ENCODE measurements at places on chromosomes 4 and X. TPM values are rescaled to one million over a fixed set of nuclear protein-coding genes. Genes with fewer than 3 reads are reported as not detected.

Gene SLC10A3
- 42.1 TPM for total RNA-seq

Gene F8A3
- 7.1 TPM for total RNA-seq

Gene CSN1S1
- not detected for total RNA-seq

Gene CFAP97
- total RNA-seq: 25.9 TPM

Gene TRIM61
- 1.1 TPM for total RNA-seq

Gene CXorf51B
- not detected for total RNA-seq

DNA sequence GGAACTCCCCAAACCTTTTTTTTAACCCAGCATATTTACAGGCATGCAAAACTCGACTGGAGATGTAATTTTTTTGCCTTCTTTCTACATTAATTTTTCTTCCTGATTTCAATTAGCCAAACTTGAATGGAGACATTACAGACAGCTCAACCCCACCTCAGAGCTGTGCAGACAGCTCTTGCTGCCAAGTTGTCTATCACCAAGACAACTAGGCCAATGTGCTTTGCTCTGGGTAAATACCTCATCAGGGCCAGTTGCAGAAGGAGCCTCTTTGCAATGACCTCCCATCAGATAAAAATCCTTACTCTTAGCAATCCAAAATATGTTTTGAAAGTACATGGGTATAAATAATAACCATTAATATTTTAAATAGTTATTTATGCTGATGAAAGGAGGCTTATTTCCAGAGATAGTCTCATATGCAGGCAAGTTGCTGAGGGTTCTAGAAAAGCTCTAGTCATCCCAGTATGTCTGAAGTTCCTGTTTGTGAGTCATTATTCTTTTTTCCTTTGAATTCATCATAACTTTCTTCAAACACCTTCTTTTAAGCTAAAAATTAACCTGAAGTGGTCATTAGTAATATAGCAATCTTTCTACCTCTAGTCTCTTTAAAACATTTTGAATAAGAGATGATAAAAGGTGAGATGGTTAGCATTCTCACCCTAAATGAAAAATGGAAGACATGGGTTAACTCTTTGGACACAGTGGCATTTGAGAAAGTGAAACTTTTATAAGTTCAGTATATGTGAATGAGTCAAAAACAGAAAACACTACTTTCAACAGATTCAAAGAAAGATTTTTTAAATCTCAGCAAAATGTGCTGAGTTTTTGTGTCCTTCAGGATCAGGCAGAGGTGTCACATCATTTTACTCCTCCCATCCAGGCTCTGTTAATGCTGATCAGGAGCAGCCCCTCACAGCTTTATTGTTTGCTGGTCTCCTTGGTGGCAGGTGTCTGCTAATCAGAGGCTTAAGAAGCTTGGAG is 475.5 kb upstream of the FGF16 start:
- no peak for DNase-seq

GRCh38 chr4:108072300-108072699 is 82.6 kb downstream of the HADH start:
- peak; percentile 87 for DNase-seq

- DNase-seq: no peak
Measured at GRCh38 chrX:47574547-47575301, 7.5 kb upstream of the TIMP1 start.

DNA sequence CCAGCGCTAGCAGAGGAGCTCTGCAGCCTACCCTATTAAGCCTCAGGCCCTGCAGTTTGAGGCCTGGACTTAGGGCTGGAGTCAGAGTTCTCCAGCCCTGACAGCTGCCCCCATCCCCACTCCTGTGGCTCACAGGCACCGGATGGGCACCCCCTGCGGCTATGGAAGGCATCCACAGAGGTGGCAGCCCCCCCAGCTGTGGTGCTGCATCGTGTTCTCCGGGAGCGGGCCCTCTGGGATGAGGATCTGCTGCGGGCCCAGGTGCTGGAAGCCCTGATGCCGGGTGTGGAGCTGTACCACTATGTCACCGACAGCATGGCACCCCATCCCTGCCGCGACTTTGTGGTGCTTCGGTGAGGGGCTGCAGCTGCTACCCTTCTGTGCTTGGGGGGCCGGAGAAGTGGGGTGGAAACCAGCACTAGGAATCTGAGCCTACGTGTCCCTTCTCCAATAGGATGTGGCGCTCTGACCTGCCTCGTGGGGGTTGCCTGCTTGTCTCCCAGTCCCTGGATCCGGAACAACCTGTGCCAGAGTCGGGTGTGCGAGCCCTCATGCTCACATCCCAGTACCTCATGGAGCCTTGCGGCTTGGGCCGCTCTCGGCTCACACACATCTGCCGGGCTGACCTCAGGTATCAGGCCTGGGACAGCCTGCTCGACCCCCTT is 76.2 kb downstream of the STARD8 start:
- DNase-seq: no peak

GRCh38 chrX:129654652-129655546 is at the start of gene APLN:
TSS of gene APLN (minus strand) at chrX:129654956. CDS start at chrX:129654630, 326 bp downstream.
- DNase-seq: no peak

GRCh38 chr4:80360084-80360483 is 24.6 kb downstream of the CFAP299 start:
- no peak for DNase-seq

DNA sequence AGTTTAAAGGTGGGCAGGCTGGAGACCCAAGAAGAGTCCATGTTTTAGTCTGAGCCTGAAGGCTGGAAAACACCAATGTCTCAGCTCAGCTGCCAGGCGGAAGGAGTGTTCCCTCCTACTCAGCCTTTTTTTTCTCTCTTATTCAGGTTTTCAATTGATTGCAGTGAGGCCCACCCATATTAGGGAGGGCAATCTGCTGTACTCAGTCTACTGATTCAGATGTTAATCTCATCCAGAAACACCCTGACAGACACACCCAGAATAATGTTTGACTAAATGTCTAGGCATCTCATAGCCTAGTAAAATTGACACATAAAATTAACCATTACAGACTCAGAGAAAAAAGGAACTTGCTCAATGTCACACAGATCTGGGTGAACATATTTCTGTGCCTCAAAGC is 347.1 kb downstream of the GBA3 start:
- DNase-seq: no peak

- no peak for DNase-seq
Measured at GRCh38 chr4:140719022-140719421, 37.2 kb downstream of the TBC1D9 start.

DNA sequence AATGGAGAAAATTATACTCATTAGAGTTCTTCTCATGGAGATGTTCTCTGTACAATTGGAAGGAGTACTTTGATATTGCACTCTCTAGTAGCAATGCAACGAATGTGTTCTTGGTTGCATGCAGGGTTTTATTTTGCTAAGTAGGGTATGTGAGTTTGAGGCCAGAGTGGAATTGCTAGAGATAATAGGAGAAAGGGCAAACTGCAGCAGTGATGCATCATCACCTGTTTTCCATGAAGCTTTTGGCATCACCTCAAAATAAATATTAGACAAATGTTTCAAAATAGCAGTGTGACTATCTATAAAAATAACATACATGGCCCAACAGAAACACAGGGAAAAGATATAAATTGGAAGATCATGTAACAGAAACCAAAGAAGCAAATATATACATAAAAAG is 93.3 kb downstream of the TIGD2 start:
- DNase-seq: no peak

DNA sequence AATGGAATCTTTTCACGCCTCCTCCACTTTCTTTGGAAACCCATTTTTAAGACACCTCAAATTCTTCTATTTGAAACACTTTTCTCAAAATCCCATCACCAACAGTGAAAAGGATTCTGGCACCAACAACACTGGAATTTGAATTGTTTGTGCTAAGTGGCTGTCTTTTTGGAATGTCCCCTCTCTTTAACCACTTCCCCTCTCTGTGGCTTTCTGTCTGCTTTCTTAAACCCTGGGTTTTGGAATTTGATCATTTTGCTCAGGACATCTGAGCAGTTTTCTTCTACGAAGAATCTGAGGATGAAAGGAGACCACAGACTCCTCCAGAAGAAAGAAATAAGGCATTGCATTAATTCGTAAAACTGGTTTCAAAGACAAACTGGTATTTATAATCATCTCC is 89.0 kb downstream of the MXRA5 start:
- no peak for DNase-seq

DNA sequence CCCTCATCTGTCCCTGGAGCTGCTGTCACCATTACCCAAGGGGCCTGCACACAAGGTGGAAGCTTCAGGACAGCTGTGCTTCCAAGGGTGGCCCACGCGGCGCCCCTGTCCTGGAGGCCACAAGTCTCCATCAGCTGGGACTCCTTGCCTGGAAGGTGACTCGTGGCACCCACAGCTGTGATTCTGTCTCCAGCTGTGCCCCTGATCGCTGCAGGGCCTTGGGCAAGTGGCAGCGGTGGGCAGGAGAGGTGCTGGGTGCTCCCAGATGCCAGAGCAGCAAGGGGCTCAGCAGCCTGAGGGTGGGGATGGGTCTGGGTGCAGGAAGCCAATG is 9.0 kb upstream of the DUSP9 start:
- DNase-seq: no peak

DNA sequence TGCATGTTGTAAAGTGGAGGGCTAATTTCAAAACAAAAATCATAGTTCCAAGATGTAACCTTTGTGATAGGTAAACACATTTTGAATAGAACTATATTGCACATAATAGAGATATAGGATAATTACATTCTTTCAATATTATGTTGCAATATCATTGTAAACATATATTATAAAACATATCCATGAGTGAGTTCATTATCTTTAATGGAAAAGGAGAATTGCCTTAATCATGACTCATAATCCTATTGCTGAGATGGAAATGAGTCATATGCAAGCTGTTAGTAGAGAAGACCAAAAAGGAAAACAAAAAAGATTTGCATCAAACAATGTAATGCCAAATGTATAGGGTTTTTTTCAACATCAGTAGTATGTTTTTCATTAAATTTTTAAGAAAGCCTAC is 73.7 kb upstream of the WDR44 start:
- DNase-seq: no peak

DNA sequence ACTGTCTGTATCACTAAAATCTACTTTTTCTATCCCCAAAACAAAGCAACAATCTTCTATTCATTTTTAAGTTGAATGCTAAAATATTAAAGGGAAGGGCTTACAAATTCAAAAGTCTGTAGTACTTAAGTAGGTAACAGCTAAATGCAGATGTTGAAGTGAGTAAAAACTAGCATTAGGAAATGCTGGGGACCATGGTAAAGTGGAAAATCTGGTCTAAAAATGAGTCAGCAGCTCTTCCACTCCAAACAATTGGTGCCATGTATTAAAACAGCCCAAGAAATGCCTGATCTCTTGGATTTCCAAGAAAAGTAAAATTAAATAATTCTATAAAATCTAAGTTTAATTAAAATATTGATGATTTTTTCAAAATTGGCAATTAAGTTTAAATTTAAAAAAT is 73.3 kb upstream of the PPP3CA start:
- DNase-seq: no peak

- DNase-seq: no peak
Measured at GRCh38 chr4:8045909-8046308, 106.2 kb upstream of the AFAP1 start.

- no peak for DNase-seq
Measured at GRCh38 chr4:107837776-107838618, 13.3 kb downstream of the SGMS2 start.

DNA sequence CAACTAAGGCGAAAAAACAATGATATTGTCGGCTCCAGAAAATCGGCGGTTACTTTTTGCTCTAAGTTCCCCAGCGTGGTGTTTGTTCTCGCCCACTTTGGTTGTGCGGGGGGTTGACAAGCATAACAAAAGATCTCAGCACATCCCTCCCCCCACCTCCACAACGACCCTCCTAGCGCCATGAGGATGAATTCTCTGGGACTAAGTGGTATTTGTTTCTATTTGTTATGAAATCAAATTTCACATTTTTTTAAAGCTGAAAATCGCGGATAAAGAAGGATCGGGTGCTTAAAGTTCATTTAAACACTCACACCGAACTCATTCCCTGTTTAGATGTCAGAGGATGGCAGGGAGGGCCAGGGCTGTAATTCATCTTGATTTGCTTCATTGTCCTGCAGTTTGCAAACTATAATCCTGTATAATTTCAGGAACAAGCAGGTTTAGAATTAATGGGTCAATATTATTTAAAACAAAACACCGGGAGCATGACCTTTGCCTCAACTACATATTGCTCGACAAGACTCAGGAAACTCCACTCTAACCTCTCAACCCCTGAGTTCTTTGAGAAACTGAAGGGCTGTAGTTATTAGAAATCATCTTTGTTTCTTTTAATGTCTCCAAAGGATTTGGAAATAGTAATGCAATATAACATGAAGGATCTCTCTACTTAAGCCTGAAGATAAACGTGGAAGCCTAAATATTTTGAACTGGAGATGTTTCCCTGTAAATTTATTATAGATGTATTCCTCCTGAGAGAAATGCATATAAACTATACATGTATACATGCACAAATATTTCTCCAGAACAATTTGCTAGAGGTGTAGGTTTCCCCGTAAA is 6.4 kb downstream of the PITX2 start:
- DNase-seq: no peak

DNA sequence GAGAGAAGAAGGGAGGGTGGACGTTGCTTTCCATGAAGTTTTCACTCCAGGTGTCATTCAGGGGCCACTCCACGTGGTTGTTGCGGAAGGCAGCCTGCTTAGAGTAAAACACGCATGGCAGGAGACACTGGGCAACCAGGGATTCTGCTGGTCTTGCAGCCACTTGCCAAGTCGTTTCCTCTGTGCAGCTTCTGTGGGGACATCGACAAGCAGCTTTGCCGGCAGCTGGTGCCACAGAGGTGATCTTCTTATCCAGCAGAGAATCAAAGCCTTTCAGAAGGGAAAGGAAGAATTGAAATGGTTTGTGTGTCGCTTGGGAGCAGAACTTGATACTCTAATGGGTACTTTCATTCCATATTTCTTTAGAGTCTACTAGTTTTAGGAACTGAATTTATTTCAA is 867.1 kb upstream of the TENM3 start:
- DNase-seq: no peak

Measured in natural killer cell (primary cell).